ENCODE measurements at places on chromosomes 11 and 22.

- DNase-seq = no peak
Measured at GRCh38 chr22:49779211-49779610, 48.5 kb downstream of the BRD1 start.

GRCh38 chr22:37741312-37741795 lies 44.5 kb downstream of the TRIOBP start:
- DNase-seq = no peak

DNA sequence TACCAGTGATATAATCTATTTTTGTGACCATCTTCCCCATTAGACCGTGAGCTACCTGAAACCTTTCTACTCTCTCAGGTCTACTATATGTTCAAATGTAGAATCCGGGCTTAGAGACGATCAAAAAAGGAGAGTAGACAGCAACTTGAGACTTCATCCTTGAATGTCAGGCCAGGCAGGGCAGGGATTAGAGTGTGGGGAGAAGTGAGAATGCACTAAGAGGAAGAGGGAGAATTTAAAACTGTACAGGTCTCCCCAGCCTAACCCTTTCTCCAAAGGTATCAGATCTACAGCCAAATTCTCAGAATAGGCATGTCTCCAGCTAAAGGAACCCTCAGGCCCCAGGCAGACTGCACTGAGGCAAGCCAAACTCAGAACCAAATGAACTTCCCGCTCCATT lies 935 bp downstream of the LAMTOR1 start:
- no peak for DNase-seq

DNA sequence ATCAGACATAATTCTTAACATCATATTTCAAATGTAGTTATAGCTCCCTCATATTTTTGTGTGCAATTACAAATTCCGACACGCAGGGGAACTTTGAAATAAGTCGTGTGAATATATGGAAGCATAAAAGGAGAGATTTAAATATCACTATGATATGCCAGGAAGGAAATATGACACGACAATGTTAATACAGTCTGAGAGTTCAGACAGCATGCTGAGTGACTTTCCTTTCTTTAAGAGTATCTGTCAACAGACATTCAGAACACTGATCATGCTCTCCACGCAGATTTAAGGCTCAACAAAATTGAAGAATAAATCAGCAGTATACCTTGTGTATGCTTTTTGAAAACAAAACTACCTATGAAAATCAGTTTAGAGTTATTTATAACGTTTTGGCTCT lies 232.6 kb upstream of the CARD18 start:
- no peak for DNase-seq

- DNase-seq = no peak
Measured at GRCh38 chr11:134200688-134201087, 23.1 kb downstream of the NCAPD3 start.

GRCh38 chr11:95668131-95668530 lies 121.5 kb downstream of the FAM76B start:
- DNase-seq = no peak

DNA sequence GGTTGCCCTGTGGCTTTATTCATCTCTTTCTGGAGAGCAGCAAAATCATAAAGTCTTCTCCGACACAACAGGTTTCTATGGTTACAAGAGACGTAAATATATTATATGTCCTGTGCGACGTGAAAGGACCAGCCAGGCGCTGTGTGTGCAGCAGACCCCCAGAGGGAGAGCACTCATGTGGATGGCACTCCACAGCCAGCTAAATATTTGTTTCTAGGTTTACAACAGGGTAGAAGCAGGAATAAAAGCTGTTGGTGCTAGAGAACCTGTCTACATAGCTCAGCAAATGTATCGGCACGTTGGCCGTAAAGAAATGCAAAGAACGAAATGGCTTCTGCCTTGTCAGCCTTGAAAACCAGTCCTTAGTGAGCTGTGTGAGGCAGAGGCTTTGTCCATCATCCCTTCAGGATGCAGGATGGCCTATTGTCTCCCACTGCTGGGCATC lies 133.8 kb upstream of the PITPNB start:
- no peak for DNase-seq

GRCh38 chr11:12287374-12288211 lies 89.8 kb upstream of the PARVA start:
- DNase-seq = no peak

DNA sequence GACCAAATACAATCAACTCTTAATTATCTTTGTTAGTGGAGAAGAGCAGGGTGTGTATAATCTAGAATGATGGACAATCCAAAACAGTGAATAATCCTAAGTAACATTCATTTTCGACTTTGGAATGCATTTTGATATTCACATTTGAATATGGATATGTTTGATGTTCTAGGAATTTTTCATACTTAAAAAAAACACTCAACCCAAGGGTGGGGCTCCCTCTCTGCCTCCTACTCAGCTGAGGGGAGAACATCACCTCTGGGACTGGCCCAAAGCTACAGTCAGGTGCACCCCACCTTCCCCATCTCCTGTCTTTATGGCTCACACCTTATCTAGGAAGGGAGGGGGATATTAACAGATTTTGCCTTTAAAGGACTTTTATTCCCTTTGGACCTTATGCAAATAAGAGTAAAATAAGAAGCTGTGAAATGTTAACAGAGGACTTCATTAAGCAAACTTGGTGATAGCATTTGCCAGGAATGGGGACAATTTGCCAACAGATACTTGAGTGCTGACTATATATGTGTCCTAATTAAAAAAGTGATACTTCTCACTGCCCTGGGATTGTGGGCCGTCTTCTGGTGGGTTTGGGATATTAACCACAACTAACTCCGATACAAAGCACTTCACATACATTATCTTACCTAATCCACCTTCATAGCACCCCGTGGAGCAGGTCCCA lies 187.0 kb downstream of the ST3GAL4 start:
- DNase-seq = no peak

GRCh38 chr11:45371251-45372115 lies 85.3 kb upstream of the SYT13 start:
- peak; percentile 34 for DNase-seq

GRCh38 chr22:25110846-25111578 lies 88.6 kb upstream of the CRYBB3 start:
- DNase-seq = peak; percentile 20

DNA sequence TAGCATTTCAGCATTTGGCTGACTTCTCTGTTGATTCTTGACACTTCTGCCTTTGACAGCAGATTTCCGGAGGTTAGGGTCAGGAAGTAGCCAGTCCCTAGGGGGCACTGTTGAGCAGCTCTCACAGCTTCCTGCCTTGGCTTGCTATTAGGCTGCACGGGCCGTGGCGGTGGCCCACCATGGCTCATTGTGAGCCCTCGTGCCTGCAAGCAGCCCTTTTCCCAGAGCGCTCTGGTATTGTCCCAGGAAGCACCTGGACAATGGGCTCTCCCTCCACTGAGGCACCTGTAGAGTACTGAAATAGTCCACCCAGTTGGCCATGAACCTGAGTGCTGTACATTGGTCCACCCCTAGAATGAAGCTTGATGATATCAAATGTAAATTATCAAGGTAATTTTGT lies 100.2 kb upstream of the GAL start:
- DNase-seq = peak; percentile 51

GRCh38 chr22:27995801-27996528 lies 76.9 kb upstream of the PITPNB start:
- DNase-seq = no peak

DNA sequence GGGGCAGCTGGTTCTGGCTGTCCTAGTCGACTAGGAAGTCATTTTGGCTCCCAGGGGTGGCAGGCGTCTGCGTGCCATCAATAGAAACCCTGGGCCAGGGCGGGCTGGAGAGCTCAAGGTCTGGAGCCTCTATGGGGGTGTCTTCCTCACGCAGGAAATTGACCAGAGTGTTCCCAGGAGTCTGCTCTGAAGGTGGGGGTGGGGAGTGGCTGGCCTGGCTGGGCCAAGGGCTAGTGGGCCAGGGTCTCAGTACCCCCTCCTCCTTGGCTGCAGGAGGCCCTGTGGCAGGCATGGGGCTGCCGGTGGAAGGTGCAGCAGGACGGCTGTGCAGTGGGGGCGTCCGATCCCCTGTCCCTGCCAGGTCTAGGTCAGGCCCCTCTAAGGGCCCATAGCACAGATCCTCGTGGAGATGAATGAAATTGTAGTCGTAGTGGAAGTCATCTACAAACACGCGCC lies 64.6 kb downstream of the ARFGAP3 start:
- no peak for DNase-seq

DNA sequence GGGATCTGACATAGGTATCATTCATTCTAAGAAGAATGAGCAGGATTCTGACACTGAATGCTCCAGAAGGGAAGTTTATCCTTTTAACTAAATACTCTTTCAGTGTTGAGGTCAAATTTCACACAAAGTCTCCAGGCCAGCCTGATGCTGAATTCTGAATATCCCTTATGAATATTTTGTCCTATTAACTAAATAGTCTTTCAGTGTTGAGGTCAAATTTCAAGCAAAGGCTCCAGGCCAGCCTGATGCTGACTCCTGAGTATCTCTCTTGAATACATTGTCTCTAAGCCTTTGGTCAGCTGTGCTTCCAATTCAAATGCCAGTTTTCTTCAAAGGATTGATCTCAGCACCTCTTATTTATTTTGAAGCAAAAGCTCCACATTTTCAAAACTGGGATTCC lies 676.8 kb downstream of the NTM start:
- no peak for DNase-seq

GRCh38 chr22:46178755-46179505 lies 28.6 kb downstream of the PPARA start:
- no peak for DNase-seq

DNA sequence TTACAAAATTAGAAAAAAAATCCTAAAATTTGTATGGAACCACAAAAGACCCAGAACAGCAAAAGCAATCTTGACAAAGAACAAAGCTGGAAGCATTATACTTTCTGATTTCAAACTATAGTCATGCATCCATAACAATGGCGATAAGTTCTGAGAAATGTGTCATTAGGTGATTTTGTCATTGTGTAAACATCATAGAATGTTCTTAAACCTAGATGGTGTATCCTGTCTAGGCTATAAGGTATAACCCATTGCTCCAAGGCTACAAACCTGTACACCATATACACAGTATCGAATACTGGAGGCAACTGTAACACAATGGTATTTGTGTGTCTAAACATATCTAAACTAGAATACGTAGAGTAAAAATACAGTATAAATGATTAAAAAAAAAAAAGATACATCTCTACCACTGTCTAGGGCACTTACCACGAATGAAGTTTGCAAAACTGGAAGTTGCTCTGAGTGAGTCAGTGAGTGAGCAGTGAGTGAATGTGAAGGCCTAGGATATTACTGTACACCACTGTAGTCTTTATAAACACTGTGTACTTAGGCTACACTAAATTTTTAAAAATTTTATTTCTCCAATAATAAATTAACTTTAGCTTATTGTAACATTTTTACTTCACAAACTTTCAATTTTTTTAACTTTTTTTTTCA lies 18.1 kb upstream of the SC5D start:
- DNase-seq = no peak

DNA sequence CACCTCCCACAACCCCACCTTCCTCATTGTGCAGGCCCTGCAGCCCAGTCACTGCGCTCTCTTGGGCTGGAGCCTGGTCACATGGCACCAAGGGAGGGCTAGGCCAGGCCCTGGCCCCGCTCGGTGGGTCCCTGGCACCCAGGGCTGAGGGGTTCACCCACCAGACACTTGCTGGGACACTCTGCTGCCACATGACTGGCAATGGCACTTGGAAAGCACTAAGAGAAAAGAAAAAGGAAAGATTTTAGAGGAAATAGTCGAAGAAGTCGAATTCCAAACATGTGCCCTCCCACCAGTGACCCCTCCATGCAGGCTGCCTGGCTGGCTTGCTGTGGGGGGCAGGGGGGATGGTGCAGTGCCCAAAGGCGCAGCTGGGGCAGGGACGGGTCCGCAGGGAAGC lies 12.3 kb upstream of the TTLL8 start:
- no peak for DNase-seq

DNA sequence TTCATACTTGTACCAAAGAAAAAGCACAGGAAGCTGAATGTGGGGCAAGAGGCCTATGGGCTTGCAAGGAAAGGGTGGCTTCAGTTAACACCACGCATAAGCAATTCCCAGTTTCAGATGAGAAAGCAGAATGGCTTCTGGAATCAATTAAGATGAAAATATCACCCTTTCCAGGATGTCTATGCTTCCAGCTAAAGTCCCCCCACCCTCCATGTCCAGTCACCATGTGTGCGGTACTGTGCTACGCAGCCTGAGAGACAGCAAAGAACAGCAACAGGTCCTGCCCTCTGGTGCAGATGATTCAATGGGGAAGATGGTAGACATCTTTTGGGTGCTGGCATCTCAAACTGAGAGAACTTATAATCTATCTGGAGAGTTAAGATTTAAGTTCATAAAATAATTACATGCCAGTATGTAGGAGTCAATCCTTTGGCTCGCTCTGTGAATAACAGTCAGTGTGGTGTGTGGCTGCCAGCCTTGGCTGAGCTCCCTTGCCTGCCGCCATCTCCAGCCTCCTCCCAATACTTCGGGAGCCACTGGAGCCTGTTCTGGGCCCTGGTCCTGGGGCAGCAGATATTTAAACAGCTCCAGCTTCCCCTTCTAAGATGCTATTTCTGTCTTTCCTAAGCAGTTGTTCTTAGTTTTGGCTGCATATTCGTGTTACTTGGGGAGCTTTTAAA lies 44.5 kb downstream of the ME3 start:
- no peak for DNase-seq

DNA sequence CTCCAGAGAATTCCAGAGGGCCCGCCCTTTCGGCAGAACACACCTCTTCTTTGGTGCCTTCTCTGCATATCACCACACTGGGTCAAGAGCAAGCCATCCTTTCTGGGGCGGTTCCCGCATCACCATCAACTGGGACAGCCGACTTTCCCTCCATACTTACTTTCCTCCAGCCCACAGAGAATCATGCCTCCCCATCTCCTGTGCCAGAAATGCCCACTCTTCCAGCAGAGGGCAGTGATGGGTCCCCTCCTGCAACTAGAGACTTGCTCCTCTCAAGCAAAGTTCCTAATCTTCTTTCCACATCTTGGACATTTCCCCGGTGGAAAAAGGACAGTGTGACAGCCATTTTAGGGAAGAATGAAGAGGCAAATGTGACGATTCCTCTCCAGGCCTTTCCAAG lies 157.7 kb downstream of the C11orf91 start:
- DNase-seq = no peak

GRCh38 chr22:25493794-25494193 lies 70.7 kb upstream of the GRK3 start:
- no peak for DNase-seq

DNA sequence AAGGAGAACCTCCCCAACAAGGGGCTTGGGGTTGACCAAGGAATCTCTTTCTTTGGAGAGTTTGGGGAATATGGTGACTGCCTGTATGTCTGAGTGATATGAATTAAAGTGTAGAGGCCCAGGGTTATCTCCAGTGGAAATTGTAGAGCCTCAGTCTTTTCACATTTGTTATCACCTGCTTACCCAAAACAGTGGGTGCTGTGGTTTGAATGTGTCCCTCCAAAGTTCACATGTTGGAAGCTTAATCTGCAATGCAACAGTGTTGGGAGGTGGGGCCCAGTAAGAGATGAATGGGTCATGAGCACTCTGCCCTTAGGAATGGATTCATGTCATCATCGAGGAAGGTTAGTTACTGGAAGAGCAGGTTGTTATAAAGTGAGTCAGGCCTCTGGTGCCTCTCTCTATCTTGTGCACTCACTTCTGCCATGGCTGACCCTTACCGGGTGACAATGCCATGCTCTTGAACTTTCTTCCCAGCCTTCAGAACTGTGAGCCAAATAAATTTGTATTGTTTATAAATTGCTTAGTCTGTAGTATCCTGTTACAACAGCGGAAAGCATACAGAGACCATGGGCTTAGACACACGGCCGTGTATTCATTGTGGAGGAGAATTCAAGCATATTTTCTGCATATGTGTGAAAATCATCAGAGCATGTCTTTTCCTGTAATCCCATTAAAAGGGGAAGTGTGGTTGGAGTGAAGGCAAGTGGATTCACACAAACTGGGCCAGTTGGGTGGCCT lies 114.1 kb upstream of the TBCEL start:
- no peak for DNase-seq

- DNase-seq = no peak
Measured at GRCh38 chr11:73429121-73429750, 53.0 kb downstream of the RELT start.

All from stimulated activated CD4-positive, alpha-beta T cell treated with anti-CD3 and anti-CD28 coated beads, TNF-alpha, amount 100 ng/mL, for 1 hour (primary cell).